Fibroblast of villous mesenchyme (primary cell): ENCODE measurements at places on chromosomes 13 and 19. TPM values are rescaled to one million over a fixed set of nuclear protein-coding genes. Genes with fewer than 3 reads are reported as not detected.

The KCNN1 gene
- under 0.01 TPM in 2 replicates for total RNA-seq

The RBM42 gene
- total RNA-seq, result 41.0 and 54.1 TPM in 2 replicates

The SLAIN1 gene
- total RNA-seq, result not detected in 2 replicates

The ZNF724 gene
- 5.6 and 6.8 TPM in 2 replicates for total RNA-seq

The PPM1N gene
- total RNA-seq, result 1.3 and 2.3 TPM in 2 replicates
